ENCODE measurements at places on chromosomes 3 and 15.

DNA sequence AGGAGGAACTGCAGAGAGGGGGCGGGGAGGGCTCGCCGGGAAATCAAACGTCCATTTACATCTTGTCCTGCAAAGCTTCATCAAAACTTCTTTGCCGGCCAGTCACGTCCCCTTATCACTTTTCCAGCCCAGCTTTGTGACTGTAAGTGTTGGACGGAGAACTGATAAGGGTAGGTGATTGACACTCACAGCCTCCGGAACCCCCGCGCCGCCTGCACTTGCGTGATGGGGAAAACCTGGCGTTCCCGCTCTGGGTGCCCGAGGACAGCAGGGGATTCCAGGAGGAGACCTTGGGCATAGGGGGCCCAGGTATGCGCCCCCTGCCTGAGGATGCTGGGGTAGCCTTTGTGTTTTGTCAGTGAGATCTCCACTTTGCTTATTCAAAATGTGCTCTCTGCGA lies 72.8 kb upstream of the ANKRD34C start:
- no peak for DNase-seq

- no peak for DNase-seq
Observed at GRCh38 chr15:92385096-92385495, 8.6 kb upstream of the ST8SIA2 start.

DNA sequence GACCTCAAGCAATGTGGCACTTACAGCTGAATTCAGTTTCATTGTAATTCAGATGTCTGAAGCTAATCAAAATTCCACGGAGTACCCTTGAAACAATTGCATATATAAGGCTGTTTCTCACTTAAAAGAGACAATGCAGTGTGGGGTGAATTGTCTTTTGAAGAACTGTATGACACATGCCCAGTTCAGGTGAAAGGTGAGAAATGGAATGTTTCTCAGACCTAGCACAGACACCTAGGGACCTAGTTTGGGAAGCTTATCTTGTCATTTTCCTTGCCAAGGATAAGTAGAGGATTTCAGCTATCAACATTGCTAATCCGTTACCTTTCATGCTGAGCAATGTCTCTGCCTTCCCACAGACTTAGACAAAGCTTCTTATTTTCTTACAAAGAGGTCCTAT lies 36.3 kb downstream of the MBNL1 start:
- DNase-seq, result no peak

GRCh38 chr3:159029306-159030026 lies 227.6 kb downstream of the MFSD1 start:
- no peak for DNase-seq
